T-helper 22 cell (primary cell): ENCODE measurements at places on chromosomes 7 and 10.

DNA sequence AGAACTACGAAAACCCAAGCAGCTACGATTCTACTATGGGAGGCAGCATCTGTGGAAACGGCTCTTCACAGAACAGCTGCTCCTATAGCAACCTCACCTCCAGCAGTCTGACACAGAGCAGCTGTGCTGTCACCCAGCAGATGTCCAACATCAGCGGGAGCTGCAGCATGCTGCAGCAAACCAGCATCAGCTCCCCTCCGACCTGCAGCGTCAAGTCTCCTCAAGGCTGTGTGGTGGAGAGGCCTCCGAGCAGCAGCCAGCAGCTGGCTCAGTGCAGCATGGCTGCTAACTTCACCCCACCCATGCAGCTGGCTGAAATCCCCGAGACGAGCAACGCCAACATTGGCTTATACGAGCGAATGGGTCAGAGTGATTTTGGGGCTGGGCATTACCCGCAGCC lies 81.6 kb upstream of the SAMD8 start:
- DNase-seq: no peak

GRCh38 chr10:117622471-117623184 lies 80.1 kb downstream of the EMX2 start:
- DNase-seq: no peak

GRCh38 chr10:77794256-77795142 lies 132.1 kb downstream of the DLG5 start:
- no peak for DNase-seq

- peak; percentile 45 for DNase-seq
Measured at GRCh38 chr7:130960208-130960988, 226.4 kb upstream of the KLF14 start.

DNA sequence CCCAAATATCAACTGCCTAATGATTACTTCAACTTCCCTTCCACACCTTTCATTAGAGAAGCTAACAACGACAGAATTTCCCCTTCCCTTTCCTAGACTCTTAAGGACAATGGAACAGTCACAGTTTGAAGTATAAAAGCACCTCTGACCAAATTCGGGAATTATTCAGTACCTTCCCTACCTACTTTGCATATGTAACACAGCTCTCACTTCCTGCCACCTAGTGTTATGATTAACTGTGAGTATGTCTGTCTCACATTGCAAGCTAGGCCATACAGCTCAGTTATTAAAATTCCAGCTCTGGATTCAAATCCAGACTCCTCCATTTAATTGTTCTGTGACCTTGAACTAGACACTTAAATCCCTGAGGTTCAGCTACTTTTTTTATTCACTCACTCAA lies 44.8 kb upstream of the HPSE2 start:
- DNase-seq: no peak

GRCh38 chr10:8235253-8236027 lies 181.0 kb downstream of the GATA3 start:
- no peak for DNase-seq

DNA sequence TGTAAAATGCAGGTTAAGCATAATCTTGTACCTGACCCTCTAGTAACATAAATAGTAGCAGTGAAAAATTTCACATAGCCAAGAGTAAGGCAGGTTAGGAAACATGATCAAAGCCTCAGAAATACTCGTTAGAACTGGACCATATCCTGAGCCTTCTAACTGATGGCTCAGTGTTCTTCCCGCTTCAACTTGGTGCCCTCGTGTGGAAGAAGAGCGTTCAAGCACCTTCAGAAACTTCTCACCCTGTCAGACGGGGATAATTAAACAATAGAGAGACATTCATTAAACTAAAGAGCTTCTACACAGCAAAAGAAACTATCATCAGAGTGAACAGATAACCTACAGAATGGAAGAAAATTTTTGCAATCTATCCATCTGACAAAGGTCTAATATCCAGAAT lies 124.5 kb downstream of the MYOF start:
- DNase-seq: no peak

DNA sequence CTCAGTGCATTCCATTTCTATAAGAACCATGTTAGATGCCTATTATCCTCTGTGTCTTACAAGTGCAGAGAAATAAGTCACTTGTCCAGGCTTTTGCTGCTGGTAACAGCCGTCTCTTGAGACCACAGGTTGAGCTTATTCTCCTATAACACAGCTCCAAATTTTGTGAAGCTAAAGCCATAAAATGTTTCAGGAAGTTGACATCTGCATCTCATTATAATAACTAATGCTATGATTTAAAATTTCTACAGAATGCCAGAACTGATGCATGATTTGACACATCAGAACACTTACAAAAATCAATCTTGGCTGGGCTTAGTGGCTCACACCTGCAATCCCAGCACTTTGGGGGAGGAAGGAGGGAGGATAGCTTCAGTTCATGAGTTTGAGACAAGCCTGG lies 986.9 kb downstream of the TYW1 start:
- no peak for DNase-seq

- DNase-seq: no peak
Measured at GRCh38 chr7:50151001-50151400, 58.0 kb upstream of the ZPBP start.

DNA sequence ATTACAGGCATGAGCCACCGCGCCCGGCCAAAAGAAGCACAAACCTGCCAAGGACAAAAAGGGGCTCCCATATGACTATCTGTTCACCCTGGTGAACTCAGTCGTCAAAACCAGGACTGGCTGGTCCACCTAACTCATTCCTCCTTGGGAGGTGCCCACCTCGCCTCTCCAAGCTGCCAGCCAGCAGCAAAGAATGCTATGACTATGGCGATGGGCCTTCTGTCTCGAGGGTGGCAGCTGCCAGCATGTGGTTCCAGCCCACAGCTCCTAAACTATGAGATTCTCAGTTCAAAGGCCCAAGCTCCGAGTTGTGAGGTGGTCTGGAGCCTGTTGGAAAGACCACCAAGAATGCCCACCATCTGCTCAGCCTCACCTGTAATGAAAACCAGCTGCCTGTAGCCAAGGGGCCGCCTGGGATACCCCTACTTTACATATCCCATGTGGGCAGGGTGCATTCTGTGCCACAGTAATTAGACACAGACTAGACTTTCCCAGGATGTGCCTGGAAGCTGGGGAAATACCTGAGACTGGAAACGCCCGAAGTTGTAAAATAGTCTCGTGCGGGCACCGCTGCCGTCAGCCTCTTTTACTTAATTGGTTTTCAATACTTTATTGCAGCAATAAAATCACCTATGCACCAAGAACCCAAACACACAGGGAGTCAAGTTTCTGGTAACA lies 71.1 kb downstream of the ZRANB1 start:
- no peak for DNase-seq

DNA sequence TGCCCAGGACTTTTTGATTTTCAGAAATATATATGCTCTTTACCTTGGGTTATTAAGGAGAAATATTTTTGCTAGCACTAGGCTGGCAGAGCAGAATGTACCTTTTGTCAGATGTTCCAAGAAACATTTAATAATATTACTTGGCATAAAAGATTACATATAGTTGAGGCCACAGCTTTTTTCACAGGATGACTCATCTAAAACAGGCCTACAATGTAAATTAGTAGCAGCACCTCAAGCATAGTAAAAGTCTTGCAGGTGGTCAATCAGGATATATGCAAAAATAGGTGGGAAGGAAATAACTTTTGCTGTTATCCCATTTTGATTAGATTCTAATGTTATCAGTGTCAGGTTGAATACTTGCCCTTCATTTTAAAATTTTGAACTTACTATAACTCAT lies 14.9 kb upstream of the ITGB1 start:
- DNase-seq: no peak

- no peak for DNase-seq
Measured at GRCh38 chr7:96135241-96135640, 186.7 kb downstream of the SLC25A13 start.

GRCh38 chr10:128149267-128150014 lies 23.2 kb upstream of the MKI67 start:
- no peak for DNase-seq

- DNase-seq: no peak
Measured at GRCh38 chr7:68511281-68511680, 1087.0 kb upstream of the AUTS2 start.

DNA sequence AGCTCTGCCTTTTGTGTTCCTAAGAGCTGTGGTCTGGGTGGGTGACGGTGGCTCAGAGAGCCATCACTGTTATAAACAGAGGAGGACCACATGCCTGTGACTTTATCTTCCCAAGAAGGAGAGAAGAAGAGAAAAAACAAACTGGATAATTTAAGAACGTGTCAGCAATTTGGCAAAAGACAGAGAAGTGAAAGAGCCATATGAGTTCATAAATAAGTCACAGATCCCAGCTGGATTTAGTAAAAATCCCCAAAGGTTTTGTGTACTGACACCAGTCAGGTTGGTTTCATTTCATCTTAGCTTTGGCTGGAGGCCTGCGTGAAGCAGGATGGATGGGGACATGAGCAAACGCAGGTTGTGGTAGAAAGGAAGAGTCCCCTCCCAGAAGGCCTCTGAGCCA lies 120.7 kb downstream of the CXCL12 start:
- no peak for DNase-seq

GRCh38 chr10:28677888-28678686 lies 766 bp downstream of the BAMBI start:
- DNase-seq: no peak

DNA sequence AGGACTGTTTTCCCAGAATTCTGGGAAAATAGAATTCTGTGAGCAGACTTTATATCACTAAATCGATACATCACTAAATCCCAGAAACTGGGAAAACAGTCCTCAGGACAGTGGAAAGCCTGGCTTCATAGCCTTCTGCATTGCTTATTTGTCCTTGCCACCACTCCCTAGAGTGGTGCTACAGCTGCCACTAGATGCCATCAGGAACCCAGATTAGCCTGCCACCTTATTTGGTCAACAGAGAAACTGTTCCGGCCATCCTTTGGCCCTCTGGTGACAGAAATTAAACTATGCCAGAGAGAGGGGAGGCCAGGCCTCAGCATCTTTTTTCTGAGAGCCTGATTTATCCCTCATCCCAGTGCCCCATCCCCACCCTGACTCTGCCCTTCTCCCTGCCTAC lies 19.6 kb upstream of the NFKB2 start:
- no peak for DNase-seq

- no peak for DNase-seq
Measured at GRCh38 chr10:43868952-43869351, 220.3 kb upstream of the ZNF32 start.

DNA sequence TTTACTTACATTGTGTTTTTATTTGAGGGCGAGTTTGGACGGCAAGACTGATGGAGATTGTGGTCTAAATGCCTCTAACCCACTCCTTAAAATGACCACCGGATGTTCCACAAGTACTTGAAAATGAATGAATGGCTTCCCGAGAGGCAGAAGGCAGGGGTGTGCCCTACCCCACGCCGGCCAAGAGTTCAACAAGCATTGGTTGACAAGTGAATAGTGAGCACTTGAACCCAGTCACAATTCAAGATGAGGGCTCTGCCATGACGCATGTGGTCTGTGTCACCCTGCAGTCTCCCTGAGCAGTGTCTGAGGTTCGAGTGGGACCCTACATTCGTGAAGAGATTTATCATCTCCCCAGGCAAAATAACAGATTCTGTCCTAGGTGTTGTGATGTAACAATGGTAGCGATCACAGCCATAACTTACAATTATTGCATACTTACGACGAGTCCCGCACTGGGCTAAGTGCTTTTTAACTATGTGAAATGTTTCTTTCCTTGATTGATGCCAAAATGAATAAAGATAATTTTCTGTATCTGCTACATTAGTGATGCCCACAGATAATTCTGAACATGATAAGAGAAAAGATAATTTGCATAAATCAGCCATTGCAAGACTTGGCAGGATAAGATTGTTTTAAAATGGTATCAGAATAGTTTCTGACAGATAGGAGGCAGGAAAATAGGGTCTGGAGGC lies 305.4 kb downstream of the WDR37 start:
- DNase-seq: no peak

GRCh38 chr7:15845461-15845860 lies 159.0 kb upstream of the MEOX2 start:
- no peak for DNase-seq

- DNase-seq: no peak
Measured at GRCh38 chr7:48426966-48427555, 255.8 kb downstream of the ABCA13 start.

GRCh38 chr10:112698818-112699164 lies 251.3 kb upstream of the TCF7L2 start:
- no peak for DNase-seq

DNA sequence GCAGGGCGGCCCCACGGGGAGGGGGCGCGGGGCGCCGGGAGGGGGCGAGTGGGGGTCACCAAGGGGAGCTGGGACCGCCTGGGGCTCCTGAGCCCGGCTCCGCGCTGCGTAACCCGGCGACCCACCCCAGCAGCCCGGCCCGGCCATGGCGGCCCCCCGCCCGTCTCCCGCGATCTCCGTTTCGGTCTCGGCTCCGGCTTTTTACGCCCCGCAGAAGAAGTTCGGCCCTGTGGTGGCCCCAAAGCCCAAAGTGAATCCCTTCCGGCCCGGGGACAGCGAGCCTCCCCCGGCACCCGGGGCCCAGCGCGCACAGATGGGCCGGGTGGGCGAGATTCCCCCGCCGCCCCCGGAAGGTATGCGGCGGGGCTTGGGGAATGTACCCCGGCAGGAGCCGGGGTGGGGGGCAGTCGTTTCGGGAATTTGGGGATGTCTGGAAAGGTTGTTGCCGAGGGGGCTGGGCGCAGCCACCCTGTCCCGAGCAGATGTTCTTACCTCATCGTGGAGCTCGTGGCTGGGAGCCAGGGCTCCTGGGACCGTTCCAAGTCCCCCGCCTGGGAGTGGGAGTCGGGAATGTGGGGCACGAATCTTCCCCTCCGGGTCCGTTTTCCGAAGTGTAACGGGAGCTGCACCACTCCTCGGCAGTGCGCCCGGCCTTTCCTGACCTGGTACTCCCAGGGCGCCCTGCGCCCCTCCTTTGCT lies 431 bp downstream of the ZYX start:
- no peak for DNase-seq

DNA sequence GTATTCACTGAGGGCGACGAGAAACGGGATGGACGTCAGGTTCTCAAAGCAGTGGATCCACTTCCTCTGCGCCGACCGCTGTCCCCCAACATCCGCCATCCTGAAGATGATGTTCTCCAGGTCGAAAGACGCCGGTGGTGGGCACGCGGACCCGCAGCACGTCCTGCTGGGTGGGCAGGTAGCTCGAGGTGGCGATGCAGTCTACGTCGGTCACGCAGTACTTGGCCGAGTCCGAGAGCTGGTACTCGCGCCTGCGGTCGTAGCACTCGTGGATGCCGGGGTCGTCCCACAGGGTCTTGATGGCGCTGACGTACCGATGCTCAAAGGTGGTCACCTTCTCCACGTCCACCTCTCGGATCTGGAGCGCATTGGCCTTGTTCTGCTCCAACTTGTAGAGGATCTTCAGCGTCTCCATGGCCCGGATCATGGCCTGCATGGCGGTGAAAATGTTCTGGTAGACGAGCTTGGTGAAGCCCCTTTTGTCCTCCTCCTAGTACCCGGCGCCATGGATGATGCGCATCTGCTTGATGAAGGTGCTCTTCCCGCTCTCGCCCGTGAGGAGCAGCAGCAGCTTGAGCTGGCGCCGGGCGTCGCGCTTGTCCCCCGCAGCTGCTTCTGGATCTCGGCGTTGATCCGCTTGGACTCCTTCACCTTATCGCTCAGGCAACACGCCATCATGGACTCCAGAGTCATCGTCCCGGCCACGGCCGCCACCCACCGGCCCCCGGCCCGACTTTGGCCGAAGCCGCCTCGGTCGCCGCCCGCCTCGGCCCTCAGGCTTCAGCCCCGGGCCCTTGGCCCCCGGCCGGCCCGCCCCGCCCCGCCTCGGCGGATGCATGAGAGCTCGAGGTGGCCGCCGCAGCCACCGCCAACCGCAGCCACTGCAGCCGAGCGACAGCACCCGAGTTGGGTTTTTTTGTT lies 122.9 kb upstream of the KCTD7 start:
- no peak for DNase-seq
